ENCODE measurements at places on chromosomes 12 and 14. TPM values are rescaled to one million over a fixed set of nuclear protein-coding genes. Genes with fewer than 3 reads are reported as not detected.

WNT5B gene
- 14.0 TPM for total RNA-seq

GAS2L3 gene
- total RNA-seq, result 36.2 TPM

IFNG-AS1 gene
- not detected for total RNA-seq

HRK gene
- total RNA-seq, result 1.7 TPM

CMA1 gene
- not detected for total RNA-seq

INHBE gene
- 0.36 TPM for total RNA-seq

RTL1 gene
- total RNA-seq, result 0.09 TPM

CBLN3 gene
- total RNA-seq, result 1.0 TPM

PHETA1 gene
- total RNA-seq, result 34.8 TPM

LRP1-AS gene
- not detected for total RNA-seq

PAPLN gene
- total RNA-seq, result 2.7 TPM

CLEC6A gene
- not detected for total RNA-seq

CD27 gene
- not detected for total RNA-seq

RNASE7 gene
- total RNA-seq, result not detected

SLC6A12 gene
- total RNA-seq, result 0.47 TPM

DHRS2 gene
- total RNA-seq, result not detected

OR4E2 gene
- total RNA-seq, result not detected

OASL gene
- not detected for total RNA-seq

SAMD15 gene
- total RNA-seq, result 7.8 TPM

UNC119B gene
- total RNA-seq, result 80.0 TPM

PPP1R36 gene
- 0.33 TPM for total RNA-seq

FAM222A gene
- 12.5 TPM for total RNA-seq

NKX2-1 gene
- total RNA-seq, result not detected

KLHL33 gene
- total RNA-seq, result not detected

CHGA gene
- 3.0 TPM for total RNA-seq

RNU4-1 gene
- total RNA-seq, result 4,497 TPM

WIF1 gene
- not detected for total RNA-seq

ACACB gene
- 15.9 TPM for total RNA-seq

SOX5 gene
- total RNA-seq, result 86.6 TPM

TAS2R42 gene
- not detected for total RNA-seq

MGAT4C gene
- under 0.01 TPM for total RNA-seq

GPRC5A gene
- not detected for total RNA-seq

CAPZA3 gene
- not detected for total RNA-seq

ACSS3 gene
- total RNA-seq, result 14.5 TPM

KRT78 gene
- not detected for total RNA-seq

MEG3 gene
- 1.0 TPM for total RNA-seq

AMIGO2 gene
- total RNA-seq, result 5.4 TPM

STYK1 gene
- total RNA-seq, result not detected

LALBA gene
- total RNA-seq, result not detected

SLC7A7 gene
- 0.54 TPM for total RNA-seq

CACNA1C gene
- 1.6 TPM for total RNA-seq

INTS13 gene
- total RNA-seq, result 30.6 TPM

RIPK3 gene
- not detected for total RNA-seq

LRRK2 gene
- total RNA-seq, result 2.1 TPM

C1S gene
- total RNA-seq, result 2.2 TPM

POTEM gene
- total RNA-seq, result not detected

All from neural crest cell (in vitro differentiated cells).